ENCODE measurements at places on chromosomes 12 and 14.

- H3K4me1 ChIP-seq: no peaks in the 10 kb centered on the region
- H3K4me3 ChIP-seq: no peak overlapping the region
- no peak overlapping the region for H3K27ac ChIP-seq
- no peaks in the 10 kb centered on the region for H3K36me3 ChIP-seq
- no peak for DNase-seq
- no peaks in the 10 kb centered on the region for H3K27me3 ChIP-seq
Observed at GRCh38 chr14:101006008-101006407, 102.5 kb upstream of the RTL1 start.

- no peak overlapping the region for H3K27ac ChIP-seq
- DNase-seq: no peak
- H3K4me1 ChIP-seq: no peaks in the 10 kb centered on the region
- no peaks in the 10 kb centered on the region for H3K27me3 ChIP-seq
Observed at GRCh38 chr14:72606879-72607278, 287.0 kb downstream of the DPF3 start.

DNA sequence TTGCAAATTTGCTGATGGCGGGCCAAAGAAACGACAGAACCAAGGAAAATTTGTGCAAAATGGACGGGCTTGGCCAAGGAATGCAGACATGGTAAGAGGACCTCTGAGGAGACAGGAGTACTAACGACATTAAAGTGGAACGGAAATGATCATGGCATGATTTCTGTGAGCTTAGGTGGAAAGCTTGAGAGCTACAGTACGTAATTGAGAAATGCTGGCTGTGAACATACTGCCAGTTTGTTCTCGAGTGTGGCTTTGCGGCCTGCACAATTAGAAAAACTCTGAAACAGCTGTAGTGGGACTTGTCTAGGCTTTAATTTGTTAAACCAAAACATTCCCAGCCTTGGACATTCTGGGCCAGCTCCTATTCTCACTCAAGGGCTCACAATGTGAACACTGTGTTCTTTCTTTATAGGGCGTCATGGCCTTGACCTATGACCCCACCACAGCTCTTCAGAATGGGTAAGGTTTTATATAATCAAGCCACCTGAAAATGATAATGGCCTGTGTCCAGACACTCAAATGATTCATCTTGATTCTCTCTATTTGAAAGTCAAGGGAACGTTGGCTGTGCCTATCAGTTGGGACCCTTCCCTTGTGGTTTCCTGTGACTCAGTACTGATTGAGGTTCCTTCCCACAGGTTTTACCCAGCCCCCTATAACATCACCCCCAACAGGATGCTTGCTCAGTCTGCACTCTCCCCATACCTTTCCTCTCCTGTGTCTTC lies 48.5 kb downstream of the BAZ2A start:
- H3K4me1 ChIP-seq: peaks cover 12% of the 10 kb centered on the region
- no peaks in the 10 kb centered on the region for H3K36me3 ChIP-seq
- no peak for DNase-seq
- no peak overlapping the region for H3K4me3 ChIP-seq

DNA sequence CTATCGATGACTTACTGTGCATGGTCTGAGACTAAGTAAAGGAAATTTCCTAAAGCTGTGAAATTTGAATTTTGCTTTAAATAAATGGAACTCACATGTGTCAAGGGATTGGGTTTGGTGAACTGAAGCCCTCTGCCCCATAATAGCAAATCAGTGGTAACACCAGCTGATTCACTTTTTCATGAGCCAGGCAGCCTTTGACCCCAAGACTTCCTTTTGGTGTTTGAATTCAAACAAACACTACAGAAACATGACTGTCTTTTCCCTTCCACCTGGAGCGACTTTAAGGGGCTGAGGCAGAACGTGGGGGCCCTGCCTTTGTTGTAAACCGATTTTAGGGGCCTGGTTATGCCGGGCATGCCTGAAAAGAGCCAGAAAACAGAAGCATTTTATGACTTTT lies 28.8 kb downstream of the KCTD10 start:
- H3K4me1 ChIP-seq: no peaks in the 10 kb centered on the region
- no peaks in the 10 kb centered on the region for H3K27me3 ChIP-seq
- H3K36me3 ChIP-seq: peaks cover 12% of the 10 kb centered on the region
- no peak for DNase-seq

DNA sequence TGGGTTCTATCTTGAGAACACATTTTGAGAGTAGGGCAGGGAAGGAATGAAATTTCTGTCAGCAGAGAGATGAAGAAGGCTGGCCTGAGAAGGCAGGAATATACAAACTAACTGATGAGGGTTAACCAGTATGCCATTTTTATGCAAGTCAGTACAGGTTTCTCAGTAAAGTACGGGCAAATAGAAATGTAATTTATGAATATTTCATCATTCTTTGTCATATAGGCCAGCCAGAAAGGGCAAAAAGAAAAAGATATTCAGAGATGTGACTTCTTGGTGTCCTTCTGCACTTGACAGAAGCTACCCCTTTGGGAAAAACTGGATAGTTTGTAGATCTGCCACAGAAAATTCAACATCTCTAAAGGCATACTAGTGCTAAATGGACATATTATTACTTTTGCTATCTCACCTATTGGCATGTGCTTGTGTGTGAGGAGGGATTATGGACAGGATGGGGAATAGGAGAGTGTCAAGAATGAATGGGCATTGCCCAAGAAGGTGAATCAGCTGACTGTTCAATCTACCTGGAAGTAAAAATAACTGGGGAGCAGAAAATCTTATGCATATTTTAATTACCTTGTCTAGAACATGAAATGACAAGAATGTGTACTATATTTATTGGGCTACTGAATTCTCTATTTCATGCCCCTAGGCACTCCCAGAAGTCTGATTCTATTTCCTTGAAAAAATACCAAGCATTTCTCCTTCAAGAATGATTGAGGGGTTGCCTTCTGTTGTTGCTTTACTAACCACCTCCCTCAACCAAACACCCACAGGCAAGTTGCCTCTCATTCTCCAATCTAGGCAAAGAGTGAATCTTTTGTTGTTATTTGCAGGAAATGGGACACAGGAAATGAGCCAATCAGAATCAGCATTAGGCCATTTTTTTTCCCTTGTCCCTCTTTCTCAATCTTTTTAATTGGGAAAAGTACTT lies 175.1 kb upstream of the SLC38A2 start:
- DNase-seq: no peak
- H3K27me3 ChIP-seq: no peaks in the 10 kb centered on the region

DNA sequence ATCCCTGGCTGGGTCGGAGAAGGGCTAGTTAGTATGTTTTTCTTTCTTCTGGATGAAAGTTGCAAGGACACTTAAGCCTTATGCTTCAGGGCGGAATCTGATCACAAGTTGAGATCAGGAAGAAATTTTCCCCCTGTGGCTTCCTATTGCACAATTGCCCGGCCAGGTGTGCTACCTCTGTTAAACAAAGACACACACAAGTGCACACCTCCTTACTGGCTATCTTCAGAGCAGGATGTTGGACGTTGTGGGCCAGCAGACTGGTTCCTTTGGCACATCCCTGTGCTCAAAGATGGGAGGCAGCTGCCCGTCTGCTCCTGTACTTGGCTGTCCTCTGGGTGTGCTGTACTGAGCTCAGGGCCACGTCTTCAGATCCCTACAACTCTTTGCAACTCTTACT lies 19.1 kb downstream of the ETV6 start:
- no peaks in the 10 kb centered on the region for H3K36me3 ChIP-seq
- peaks cover 36% of the 10 kb centered on the region for H3K4me1 ChIP-seq

DNA sequence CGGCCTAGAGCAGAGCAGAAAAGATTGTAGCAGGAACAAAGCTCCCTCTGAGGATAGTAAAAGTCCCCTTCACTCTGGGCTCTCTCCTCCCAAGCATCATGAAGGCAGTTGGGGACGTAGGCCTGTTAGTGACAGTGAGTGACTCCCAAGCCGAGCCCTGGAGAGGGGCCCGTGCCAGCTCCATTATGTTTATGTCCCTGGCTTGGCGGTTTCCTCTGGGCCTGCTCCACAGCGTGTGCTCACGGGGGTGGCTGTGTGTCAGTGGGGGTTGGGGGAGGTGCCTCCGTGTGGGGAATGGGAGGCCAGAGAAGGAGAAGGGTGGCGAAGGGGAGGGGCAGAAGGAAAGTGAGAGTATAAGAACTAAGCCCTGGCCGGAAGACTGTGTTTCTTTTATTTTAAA lies 170.0 kb upstream of the VASH1 start:
- H3K36me3 ChIP-seq: no peaks in the 10 kb centered on the region
- H3K4me3 ChIP-seq: no peak overlapping the region
- 0 out of 2 replicates have a peak, but pooled peaks cover 7% of the 10 kb centered on the region for H3K4me1 ChIP-seq
- no peak for DNase-seq

DNA sequence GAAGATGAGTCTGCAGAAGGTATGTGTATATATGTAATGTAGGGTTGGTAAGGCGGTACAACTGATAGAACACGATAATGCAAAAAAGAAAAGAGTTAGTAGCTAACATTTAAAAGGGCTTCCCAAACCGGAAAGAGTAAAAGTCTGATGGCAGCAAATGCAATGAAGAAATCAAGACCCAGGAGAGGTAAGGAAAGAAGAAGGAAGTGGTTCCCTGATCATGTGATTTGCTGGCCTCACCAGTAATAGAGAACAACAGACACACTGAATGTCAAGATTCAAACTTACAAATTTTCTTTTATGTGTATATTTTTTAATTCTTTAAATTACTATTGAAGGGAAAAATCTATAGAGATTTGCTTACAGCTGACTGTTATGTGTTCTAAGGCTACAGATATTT lies 18.4 kb downstream of the ZFC3H1 start:
- DNase-seq: no peak
- H3K27me3 ChIP-seq: no peaks in the 10 kb centered on the region
- no peak overlapping the region for H3K4me3 ChIP-seq
- peaks cover 52% of the 10 kb centered on the region for H3K36me3 ChIP-seq

All from GM23338 (cell line).